ENCODE measurements at places on chromosomes 3 and 15.

DNA sequence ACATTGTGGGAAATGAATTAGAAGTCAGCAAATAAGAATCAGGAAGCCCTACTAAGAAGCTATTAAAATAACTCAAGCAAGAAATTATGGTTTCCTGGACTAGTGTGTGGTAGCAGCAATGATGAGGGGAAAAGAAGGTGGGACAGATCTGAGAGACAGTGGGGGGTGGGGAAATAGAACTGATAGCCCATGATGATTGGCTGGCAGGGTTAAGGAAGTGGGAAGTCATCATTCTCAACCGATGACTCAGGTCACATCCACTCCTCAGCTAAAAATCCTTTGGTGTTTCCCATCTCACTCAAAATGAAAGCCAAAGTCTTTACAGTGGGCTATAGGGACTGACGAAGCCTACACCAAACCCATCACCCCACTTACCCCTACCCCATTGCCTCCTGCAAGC lies 153.9 kb upstream of the ARHGEF26 start:
- ATAC-seq, result no peak

- ATAC-seq, result no peak
Measured at GRCh38 chr3:110106805-110107204, 769.5 kb upstream of the DPPA4 start.

DNA sequence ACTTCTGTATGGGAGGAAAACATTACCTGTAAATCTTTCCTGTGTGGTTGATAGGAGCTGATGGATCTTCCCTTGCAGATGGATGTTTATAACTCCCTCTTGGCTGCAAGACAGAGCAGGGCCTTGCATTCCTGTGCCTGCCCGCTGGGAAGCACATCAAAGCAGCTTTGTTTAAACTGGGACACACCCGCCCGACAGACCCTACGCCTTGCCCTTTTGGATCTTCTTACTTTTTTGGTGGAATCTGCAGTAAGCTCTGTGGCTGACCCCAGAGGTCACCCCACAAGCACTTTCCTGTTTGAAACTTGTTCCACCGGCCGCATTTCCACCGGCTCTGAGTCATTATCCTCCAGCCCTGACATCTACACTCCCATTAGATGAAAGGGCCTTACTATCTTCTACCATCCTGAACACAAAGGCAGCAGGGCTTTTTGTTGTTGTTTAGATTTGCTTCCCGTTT lies 244.1 kb upstream of the STT3B start:
- no peak for ATAC-seq

GRCh38 chr15:76986743-76987142 lies 8.2 kb upstream of the PSTPIP1 start:
- no peak for ATAC-seq

- no peak for ATAC-seq
Measured at GRCh38 chr3:122247825-122248185, 64.3 kb downstream of the CASR start.

- no peak for ATAC-seq
Measured at GRCh38 chr3:56355570-56356185, 112.6 kb downstream of the ERC2 start.

DNA sequence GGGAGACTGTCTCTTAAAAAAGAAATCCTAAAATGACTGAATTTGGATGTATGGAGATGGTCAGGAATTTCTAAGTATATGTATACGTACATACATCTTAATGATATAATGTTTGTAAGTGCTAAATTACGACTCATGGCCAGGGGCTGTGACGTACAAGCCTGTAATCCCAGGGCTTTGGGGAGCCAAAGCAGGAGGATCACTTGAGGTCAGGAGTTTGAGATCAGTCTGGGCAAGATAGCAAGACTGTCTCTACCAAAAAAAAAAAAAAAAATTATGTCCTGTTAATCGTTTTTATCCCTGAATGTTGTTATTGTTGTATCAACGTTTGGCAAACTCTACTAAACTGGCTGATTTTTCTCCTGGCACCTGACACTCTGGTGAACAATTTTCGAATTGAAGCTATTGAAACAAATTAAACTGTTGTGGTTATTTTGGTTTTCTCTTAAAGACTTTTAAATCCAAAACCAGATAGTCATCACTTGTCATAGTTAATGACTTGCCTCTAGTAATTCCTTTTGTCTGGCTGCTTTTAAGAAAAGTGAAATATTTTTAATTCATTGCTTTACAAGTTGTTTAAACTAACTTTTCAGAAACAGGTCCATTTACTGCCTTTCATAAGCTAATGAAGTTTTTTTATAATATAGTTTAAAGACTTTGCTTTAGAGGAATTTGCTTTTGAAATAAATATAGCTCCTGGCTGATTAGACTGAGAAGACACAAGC lies 7.0 kb downstream of the MORF4L1 start:
- ATAC-seq, result peak; percentile 16

DNA sequence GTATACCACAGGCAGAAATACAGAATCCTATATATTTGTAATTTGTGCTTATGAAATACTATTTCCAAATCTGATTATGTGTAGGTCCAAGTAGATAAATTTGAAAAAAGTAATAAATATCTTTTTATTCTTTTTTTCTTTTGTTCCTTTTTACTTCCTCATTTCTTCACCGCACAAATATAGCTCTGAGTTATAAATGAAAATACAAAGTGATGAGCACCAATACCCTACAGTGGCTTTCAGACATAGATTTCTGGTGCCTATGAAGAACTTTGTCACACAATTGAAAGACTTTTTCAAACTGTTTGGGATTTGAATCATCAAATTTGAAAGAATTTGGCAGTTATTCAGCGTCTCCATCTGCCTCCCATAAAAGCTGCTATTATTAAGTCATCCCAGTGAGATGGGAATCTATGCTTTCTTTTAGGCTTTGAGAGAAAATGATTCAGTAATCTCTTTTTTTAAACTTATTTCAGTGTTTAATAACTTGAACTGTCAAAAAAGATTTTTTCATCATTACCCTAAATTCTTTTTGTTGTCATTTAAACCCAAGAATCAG lies 363.6 kb upstream of the GOLIM4 start:
- ATAC-seq, result no peak

GRCh38 chr3:139541532-139542288 lies 2.2 kb upstream of the RBP1 start:
- ATAC-seq, result no peak

- no peak for ATAC-seq
Measured at GRCh38 chr3:42562047-42562907, 19.5 kb downstream of the SEC22C start.

Data from SK-N-SH treated with all-trans-retinoic acid at 6 μM for 48 hours (cell line).